ENCODE measurements at places on chromosomes 5 and 9.
A peak's percentile ranks its signal among the peaks of the same experiment; 100 is the strongest.

DNA sequence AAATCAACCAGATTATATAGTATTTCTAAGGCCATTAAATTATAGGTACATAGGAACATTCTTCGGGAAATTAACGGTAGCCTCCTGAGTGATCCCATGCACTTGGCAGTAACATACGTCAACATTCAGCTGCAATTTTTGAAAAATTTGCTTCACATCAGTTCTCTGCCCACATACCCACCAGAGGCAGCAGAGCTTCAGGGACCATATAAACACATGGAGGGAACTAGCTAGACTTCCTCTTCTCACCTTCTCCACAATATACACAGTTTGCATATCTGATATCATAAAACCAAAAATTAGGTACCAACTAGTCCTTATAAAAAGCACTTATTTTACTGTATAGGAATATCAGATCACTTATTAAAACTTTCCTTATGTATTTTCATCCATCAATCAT, 4.8 kb downstream of the PSIP1 start:
- no peak for DNase-seq

DNA sequence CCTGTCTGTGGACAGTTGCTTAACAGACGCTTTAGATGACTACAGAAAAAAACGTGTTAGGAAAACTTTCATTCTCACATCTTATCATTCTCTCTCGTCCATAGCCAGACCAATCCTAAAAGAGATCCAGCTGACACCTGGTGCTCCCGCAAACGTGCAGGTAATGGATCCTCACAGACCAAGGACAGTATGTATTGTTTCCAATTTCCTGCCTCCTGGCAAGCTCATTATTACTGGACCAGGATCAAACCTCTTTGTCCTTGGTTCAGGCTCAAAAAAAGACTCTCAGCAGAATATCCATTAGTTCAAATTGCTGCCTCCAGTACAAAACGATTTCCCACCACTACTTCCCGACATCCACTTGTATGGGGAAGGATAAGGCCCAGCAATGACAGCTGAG, 62.4 kb downstream of the SERINC5 start:
- no peak for DNase-seq

DNA sequence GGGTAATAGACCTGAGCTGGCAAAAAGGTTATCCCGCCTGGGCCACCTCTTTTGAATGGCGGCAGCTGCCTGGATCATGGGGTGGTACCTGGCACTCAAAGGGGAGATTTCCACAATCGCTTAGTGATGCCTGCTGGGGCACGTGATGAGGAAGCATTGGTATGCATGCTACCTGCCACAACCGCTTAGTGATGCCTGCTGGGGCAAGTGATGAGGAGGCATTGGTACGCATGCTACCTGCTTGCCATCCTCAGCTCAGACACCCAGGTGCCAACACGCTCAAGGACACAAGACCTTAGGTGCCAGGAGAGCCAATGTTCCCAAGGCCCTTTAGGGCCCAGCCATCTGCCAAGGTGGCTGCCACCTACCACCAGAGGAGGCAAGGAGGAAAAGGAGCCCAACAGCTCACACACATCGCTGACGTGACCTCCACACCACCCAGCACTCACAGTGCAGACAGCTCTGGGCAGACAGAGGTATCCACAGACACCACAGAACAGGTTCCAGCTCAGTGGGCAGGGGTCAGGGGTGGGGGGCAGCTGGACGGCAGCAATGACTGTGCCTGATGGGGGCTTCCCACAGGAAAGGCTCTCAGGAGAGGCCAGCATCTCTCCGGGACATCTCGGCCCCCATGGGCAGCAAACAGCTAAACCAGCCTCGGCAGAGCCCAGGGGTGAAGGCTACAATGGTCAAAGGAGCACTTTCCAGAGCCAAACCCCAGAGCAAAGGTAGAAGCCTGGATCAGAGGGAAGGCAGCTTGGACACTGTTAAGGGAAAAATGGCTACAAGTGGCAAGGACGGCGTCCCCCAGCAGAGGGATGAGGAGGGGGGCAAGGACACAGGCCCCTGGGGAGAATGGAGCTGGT, 43.0 kb upstream of the SARDH start:
- DNase-seq = no peak

GRCh38 chr5:137095597-137095996, 403.5 kb downstream of the SPOCK1 start:
- no peak for DNase-seq

GRCh38 chr5:177333420-177334154, 17.9 kb downstream of the LMAN2 start:
- no peak for DNase-seq

DNA sequence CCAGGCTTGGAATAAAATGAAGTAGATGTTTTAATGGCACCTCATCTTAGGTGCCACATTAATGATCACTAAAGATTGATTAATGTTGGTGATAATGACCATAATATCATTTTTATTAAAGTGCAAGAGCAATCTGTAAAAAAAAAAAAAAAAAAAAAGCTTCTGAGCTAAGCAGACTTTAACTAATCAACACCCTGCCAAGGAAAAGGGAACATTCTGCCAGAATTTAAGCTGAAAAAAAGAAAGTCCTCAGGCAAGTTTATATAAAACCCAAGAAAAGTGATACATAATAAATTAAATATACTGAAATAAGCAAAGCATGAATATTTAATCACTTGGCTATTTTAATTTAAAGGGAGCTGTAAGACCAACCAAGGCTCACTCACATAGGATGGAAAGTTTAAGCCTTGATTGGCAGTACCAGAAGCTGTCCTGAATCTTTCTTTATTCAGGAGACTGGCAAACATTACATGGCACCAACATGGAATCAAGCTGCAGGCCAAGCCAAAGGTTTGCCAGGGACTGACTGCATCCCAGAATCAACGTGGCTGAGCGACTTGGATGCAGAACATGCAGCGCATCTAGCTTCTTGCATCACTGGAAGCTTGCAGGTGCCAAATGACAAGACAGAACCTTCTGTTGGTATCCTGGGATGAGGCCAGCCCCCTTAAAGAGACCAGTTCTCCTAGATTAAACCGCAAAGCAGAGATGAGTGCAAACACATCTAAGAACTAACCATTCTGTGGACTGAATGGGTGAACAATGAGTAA, 413.6 kb downstream of the ENC1 start:
- DNase-seq = no peak

GRCh38 chr5:162221910-162222309, 154.3 kb downstream of the GABRG2 start:
- no peak for DNase-seq

DNA sequence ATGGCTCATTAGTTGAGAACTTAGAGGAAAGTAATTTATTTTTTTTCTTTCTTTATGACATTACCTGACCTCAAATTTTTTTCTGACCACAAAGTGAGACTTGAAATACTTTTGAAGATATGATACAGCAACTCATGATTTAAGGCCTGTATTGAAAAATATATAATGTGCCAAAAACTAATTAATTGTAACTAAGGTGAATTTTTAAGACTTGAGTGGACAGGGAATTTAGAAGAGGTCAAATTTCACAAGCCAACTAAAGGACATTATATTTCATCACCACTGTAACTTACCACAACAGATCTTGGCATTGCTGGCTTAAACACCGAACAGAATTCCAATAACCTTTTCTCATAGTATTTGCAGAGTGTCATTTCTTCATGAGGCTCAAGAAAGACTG, 1.8 kb downstream of the CCNH start:
- no peak for DNase-seq

DNA sequence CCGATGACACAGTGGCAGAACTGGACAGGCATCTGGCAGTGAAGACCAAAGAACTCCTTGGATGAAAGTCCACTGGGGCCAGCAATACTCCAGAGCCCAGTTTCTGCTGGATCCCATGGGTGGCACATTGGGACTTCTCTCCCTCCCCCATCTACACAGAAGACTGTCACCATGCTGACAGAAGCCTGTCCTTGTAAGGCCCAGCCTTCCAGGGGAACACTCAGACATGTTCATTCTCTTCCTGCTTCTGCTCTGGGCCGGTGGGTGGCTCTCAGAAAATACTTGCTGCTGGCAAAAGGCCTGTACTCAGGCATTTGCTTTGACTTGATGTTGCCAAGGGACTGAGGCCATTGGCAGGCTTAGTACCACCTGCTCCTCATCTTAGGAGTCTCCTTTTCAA, 48.3 kb upstream of the PTGS1 start:
- no peak for DNase-seq

DNA sequence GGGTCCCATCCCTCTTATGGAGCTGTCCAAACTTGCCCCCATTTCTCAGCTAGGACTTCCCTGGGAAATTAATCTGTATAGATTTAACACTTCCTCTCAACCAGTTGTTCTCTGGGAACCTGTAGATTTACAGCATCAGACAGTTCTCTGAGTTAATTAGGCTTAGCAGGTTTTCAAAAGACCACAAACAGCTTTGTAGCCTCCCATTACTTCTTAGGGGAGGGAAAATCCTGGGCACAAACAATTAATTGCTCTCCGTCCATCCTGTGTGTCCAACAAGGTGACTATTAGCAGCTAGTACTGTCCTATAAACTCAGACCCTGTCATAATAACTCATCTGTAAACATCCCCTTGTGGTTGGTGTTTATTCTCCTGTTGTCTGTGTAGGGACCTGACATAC, 197.9 kb downstream of the GOLPH3 start:
- DNase-seq = no peak

DNA sequence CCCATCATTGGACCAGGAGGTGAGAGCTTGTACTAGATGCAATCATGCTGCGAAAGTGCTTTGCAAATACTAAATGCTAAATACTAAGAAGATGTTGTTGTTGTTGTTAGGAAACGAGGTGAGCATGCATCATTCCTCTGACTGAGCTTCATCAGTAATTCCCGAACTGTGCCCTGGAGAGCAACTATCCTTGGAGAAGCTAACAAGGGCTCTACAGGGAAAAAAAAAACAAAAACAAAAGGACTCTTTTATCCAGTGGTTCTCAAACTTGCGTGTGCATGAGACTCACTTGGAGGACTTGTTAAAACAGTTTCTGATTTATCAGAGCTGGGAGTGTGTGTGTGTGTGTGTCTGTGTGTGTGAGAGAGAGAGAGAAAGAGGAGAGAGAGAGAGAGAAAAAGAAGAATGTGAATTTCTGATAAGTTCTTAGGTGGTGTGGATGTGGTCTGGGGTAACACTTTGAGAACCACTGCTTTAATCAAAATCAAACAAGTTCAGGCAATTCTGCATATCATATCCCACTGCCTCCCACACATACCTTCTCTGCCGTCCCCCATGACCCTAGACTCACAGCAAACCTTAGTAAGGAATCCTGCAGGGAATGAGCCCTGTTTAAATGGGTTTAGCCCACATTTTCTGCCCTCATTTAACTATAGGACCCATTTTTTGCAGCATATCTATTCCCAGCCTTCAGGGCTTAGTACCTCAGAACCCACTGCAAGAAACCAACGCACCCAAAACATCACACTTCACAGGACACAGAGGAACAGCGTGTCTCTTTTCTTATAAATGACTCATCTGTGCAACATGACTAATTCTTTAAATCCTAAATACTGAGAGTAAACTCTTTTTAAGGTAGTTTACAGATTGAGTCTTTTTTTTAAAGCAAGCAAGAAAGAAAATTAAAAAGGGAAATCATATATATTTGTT, 48.9 kb downstream of the PDE6A start:
- DNase-seq = no peak

- DNase-seq = no peak
These were observed 207.2 kb upstream of the RFX3 start for GRCh38 chr9:3733039-3733408.

DNA sequence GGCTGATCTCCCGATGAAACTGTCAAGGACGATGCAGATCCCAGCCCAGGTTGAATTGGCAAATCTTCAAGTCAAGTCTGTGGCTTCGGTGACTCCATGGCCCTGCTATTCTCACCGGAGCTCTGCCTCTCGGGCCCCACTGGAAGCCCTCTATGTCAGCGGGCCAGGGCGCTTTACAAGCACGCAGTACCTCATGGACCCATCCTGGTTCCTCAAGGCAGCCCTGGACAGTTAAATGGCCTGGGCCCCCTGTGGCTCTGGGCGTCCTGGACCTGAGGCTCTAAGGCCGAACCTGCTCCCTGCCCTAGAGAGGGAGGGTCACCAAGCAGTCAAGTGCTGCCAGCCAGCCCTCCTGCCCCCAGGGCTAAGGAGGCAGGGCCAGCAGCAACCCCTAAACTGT, 45.3 kb downstream of the STC2 start:
- DNase-seq = no peak

- DNase-seq = no peak
These were observed 5.4 kb downstream of the PCAT7 start for GRCh38 chr9:94560237-94560636.

GRCh38 chr5:172283862-172284610, 472 bp upstream of the UBTD2 start:
- DNase-seq = peak; percentile 49

DNA sequence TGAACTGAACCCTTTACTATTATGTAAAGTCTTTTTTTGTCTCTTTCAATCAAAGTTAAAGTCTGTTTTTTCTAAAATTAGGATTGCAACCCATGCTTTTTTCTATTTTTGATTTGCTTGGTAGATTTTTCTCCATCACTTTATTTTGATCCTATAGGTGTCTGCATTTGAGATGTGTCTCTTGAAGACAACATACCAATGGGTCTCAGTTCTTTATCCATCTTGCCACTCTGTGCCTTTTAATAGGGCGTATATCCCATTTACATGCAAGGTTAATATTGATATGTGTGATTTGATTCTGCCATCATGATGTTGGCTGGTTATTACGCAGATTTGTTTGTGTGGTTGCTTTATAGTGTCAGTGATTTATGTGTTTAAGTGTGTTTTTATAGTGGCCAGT, 436.0 kb upstream of the SEMA6A start:
- DNase-seq = no peak

GRCh38 chr5:75052192-75053053, at the start of gene GCNT4:
Gene GCNT4, minus strand, starts transcription at chr5:75052558. Its CDS starts 22,521 bp downstream, at chr5:75030037.
- DNase-seq = peak; percentile 20
